ENCODE measurements at places on chromosomes 4 and X. TPM values are rescaled to one million over a fixed set of nuclear protein-coding genes. Genes with fewer than 3 reads are reported as not detected.

Gene SYAP1
- total RNA-seq: 12.7 TPM

Gene PPP4R3C
- not detected for total RNA-seq

Gene VSIG1
- not detected for total RNA-seq

Gene USP17L21
- not detected for total RNA-seq

Gene SSX2B
- not detected for total RNA-seq

Gene MAGEA4
- total RNA-seq: not detected

Gene PDZD4
- total RNA-seq: 2.2 TPM

Data from natural killer cell treated with Interleukin-12 subunit alpha and Interleukin-12 subunit beta and Interleukin-15 and Interleukin-18, amount 100 ng/mL, for 72 hours (primary cell).